ENCODE measurements at places on chromosomes 5 and 9.

DNA sequence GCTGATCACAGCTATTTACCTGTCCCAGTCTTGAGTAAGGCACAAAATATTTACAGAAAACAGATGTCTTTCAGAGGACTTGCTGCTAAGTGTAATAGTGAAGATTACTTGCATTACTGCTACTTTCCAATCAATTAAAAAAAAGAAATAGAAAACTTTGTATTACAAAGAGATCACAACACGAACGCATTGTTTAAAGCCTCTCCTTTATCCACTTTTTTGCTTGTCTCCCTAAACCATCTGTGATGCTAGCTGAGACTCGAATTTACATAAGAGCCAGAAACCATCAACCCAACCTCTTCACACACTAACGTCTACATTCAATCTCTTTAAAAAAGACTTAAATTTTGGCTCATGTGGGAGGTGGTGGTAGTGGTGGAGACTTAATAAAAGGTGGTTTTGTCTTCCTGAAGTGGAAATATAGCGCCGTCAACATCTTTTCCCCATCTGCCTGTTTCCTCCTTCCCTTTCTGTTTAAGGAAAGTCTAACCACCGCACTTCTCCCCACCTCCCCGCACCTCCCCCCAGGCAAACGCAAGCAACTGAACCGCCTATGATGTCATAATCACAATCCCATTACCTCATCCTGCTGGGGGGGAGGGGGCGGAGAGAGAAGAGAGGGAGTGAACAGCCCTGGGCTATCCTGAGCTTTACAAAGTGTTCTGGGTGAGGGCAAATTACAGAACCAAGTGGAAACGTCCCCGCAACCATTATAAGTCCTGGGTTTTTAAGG, 948 bp upstream of the FAM53C start:
- no peak for DNase-seq

GRCh38 chr9:127720031-127720864, 4.4 kb downstream of the TTC16 start:
- DNase-seq, result no peak

DNA sequence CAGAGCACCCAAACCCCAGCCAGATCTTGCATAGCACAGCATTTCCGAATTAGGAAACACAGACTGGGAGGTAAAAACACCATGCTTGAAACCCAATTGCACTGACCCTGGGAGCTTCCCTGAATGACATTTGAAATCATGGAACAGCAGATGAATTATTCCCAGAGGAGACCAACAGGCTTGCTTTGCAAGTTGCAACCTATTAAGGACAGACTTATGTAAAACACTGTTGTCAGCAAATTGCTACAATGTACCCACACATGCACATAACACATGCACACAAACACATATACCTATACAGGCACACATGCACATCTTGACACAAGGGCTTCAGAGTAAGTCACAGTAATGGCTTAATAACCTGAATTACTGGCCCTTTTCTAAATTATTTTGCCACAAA, 984.8 kb downstream of the DNAH5 start:
- no peak for DNase-seq

DNA sequence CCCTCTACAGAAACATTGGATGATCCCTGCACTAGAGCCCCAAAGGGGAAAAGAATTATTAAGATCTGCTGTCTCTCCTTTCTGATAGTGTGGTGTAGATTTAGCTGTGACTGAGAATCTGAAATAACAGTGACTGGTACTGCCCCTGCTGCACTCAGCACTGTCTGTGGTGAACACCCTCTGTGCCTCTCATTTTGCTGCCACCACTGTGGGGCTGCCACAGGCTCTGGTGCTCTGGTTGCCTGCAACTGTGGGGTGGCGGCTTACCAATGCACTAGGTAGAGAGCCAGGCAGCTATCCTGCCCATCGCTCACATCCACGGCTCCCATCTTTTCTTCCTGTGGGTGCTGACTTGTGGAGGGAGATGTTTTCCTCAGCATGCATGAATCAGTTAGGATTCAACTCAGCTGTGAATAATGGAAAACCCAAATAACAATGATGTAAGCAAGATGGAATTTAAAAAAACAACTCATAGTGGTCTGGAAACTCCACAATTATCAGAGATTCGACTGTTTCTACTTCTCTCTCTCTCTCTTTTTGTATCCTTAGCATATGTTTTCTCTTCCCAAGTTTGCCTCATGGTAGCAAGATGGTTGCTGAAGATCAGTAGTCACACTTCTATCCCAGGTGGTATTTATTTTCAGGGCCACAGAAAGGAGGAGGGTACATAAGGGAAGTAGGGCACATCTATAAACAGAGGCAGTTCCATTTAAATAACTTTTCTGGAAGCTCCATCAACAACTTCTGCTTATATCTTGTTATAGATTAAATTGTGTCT, 99.8 kb upstream of the DAP start:
- no peak for DNase-seq

- no peak for DNase-seq
These were observed 8.6 kb upstream of the ARHGEF37 start for GRCh38 chr5:149572576-149573231.

- DNase-seq, result no peak
These were observed 57.4 kb downstream of the NFIB start for GRCh38 chr9:14256588-14256987.

- DNase-seq, result no peak
These were observed 285.7 kb upstream of the TUT7 start for GRCh38 chr9:86639899-86640379.

DNA sequence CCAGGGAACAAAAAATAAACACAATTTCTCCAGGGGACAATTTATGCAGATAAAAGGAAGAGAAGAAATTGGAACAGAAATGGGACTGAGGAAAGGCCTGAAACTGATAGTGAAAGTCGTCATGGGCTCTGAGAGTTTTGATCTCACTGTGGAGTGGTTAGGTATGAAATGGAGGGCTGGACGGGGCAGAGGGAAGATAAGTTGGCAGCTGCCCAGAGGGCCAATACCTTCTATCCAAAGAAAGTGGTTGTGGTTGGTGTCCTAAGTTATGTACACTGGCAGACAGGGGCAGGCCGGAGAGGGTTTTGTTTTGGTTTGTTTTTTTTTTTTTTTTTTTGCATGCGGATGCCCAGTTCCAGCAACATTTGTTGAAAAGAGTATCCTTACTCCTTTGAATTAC, 46.1 kb downstream of the ZNF618 start:
- no peak for DNase-seq

- DNase-seq, result no peak
These were observed 827.8 kb downstream of the TLE4 start for GRCh38 chr9:80399606-80400005.

DNA sequence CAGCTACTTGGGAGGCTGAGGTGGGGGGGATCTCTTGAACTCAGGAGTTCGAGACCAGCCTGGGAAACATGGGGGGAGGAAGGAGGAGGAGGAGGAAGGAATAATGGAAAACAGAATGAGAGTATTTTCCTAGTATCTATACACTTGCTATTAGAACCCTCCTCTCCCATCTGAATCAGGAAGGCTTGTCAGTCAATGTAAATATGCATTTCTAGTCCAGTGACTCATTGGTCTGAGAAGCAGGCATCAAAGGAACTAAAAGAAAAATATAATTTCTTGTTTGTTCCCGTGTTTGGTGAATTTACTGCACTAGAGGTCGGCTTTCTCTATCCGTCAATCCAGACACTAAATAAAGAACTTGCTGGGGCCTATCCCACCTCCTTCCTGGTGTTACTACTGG, 88.6 kb downstream of the AGTPBP1 start:
- DNase-seq, result no peak

GRCh38 chr5:80101993-80102392, 66.8 kb downstream of the THBS4 start:
- no peak for DNase-seq

DNA sequence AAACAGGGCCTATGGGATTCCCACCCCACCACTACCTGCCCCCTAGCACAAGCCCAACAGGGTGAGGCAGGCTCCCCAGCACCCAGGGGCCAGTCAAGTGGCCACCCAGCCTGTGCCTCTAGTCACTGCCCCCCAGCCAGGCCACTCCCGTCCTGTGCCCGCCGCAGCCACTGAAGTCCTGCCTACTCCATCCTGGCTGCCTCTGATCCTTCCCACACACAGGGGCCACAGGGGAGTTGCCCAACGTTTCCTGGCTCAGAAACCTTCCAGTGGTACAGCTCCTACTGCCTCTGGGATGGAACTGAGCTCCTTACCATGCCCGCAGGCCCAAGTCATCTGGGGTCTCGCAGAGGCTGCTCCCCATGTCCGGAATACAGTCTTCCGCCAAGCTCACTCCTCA, 70.2 kb upstream of the STXBP1 start:
- DNase-seq, result no peak

GRCh38 chr9:87959916-87960581, 14.3 kb downstream of the CDK20 start:
- peak; percentile 39 for DNase-seq

DNA sequence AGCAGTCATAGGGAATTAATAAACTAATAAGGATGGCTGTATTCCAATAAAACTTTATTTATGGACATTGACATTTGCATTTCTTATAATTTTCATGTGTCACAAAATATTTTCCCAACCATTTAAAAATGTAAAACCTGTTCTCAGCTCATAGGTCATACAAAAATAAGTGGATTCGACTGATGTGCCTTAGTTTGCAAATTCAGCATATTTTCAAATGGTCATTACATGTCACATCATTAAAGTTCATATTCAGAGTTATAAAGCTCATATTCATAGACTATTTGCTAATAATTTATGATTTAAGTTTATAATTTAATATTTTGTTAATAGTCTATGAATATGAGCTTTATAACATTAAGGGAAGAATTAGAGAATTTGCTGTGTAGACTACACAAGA, 166.5 kb downstream of the LPAR1 start:
- DNase-seq, result no peak

GRCh38 chr9:37801287-37801850, 772 bp downstream of the DCAF10 start:
- no peak for DNase-seq

DNA sequence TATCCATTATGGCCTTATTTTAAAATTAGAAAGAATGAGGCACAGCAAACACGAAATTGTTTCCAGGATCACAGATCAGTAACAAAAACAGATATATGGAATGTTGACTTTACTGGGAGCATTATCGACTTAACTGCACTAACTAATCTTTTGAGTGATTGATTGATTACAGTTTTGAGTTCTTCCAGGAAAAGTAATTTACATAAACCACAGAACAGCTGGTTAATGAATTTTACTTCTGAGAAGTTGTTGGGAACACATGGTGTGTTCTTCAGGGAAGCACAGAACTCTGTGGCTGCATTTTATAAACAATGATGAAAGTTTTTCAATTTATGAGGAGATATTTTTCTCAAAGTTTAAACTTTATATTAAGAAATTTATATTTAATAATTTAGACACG, 802.4 kb upstream of the ACO1 start:
- DNase-seq, result no peak

GRCh38 chr5:78907255-78907891, 77.7 kb downstream of the ARSB start:
- DNase-seq, result no peak

DNA sequence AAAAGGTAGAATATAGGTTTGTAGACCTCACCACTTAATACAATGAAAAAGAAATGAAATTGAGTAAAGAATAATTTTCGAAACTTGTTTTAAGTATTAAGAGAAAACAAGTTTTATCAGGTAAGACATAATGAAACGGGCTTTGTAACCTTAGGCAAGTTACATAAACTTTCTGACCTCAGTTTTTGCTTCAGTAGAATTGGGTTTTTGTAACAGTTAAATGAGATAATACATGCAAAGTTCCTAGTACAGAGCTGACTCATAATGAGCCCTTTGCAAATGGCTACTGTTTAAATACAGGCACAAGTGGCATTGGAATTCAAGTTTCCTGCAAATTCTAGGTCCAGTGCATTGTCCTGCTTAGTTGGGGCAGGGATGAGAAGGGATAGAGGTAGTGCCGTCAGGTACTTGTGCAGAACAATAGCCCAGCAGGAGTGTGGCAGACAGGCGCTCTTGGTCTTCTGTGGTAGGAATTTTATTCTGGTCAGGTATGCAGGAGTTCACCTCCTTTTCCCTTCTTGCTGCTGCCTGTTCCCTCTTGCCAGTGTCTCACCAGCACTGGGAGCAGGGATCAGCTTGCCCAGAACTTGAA, 203.8 kb downstream of the PBX3 start:
- DNase-seq, result no peak

- DNase-seq, result no peak
These were observed 163.2 kb downstream of the ARRDC3 start for GRCh38 chr5:91219803-91220371.

GRCh38 chr5:150485693-150486401, 22.1 kb upstream of the NDST1 start:
- no peak for DNase-seq

DNA sequence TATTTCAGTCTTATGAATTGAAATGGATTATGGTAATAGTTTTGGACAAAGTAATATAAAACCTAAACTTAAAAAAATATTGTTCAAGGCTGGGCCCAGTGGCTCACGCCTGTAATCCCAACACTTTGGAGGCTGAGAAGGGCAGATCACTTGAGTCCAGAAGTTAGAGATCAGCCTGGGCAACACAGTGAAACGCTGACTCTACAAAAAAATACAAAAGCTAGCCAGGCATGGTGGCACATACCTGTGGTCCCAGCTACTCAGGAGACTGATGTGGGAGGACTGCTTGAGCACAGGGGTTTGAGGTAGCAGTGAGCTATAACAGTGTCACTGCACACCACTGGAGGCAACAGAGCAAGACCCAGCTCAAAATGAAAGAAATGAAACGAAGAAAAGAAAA, 81.9 kb downstream of the SCAI start:
- DNase-seq, result no peak
